CD4-positive, alpha-beta T cell treated with Interleukin-1 beta for 1 hour (primary cell): ENCODE measurements at places on chromosomes 1 and 21.

DNA sequence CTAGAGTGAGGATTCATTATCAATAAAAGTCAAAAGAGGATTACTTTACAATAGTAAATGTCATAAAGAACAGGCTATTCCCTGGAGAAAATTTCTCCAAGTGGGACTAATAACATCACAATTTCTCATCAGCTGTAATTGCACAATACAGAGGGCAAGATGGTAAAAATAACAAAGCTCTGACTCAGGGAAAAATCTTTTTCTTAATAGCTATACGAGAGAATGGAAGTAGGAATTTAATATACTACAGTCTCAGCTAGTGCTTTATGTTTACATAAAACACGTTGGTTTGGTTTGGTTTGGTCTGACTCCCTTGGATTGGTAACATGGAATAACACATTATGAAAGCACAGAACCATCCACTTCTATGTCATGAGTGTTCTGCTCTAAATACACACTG lies 397.6 kb downstream of the LRRIQ3 start:
- DNase-seq, result no peak

DNA sequence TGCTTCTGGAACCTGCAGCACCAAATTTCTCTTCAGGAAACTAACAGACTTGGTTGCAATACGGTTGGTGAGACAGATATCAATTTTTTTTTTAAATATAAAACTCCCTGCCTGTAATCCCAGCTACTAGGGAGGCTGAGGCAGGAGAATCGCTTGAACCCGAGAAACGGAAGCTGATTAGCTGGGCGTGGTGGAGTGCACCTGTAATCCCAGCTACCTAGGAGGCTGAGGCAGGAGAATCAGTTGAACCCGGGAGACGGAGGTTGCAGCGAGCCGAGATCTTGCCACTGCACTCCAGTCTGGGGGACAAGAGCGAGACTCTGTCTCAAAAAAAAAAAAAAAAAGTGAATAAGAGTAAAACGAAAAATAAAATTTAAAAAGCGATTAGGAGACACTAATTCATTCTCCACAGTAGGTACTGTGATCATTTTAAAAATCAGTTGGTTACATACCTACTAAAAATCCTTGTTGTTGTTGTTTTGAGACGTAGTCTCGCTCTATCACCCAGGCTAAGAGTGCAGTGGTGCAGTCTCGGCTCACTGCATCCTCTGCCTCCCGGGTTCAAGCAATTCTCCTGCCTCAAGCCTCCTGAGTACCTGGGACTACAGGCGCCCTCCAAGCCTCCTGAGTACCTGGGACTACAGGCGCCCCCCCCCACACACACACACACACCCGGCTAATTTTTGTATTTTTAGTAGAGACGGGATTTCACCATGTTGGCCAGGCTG lies 796 bp upstream of the RBM8A start:
- no peak for DNase-seq

GRCh38 chr21:16580661-16581060 lies 850.9 kb downstream of the USP25 start:
- DNase-seq, result no peak

GRCh38 chr1:81230983-81231728 lies 569.6 kb upstream of the ADGRL2 start:
- no peak for DNase-seq

DNA sequence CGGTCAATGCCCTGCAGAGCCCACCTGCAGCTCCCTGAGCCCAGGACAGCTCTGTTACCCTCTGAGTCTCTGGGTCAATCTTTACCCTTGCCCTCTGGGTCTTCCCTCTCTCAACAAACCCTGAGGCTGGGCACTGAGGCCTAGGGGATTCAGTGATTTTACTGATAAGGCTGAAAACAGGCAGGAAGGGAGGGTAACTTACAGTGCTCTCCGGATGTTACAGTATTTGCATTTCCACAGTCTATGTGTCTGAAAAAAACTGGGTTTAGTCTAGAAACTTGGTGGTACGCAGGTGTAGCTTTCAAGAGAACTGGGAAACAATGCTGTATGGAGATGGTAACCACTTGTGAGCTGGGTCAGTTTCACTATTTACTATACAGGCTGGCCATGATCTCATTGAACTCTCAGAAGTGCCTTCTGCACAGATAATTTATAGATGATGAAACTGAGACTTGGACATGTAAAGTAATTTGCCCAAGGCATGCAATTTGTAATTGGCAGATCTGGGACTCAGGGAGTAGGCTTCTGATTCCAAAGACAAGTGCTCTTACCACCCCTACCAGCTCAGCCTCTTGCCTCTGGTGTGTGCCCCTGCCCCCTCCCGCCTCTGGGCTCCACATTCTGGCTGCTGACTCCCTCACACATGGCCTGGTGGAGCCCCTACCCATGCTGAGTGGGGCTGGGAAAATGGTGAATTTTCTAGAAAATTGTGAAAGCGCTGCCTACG lies 48.8 kb downstream of the TENT5C start:
- no peak for DNase-seq

DNA sequence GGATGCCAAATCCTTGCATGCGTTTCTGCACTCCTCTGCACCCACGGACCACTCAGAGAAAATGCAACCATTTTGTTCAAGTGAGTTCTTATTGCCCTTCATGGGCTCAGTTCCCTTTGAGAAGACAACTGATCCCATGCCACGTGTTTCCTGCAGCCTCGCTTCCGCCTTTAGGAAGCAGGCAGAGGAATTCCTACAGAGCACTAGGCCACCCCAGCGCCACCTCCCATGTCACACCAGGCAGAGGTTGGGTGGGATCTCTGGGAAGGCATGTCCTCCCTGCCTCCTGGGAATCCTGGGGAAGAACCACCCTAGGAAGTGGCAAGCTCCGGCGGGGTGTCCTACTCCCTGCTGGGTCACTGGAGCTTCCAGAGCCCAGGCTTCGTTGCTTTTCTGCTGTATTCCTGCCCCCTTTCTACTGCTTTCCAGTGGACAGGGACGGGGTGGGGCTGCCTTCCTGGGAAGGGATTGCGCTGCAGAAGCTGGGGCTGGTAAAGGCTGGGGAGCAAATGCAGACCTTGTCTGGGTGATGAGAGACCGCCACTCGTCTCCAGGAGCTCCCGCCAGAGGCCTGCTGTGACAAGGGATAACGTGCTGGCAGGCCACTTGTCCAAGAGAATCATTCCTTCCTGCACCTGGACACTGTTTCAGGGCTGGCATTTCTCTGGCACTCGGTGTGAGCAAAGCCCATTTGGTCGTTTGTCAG lies 478.2 kb upstream of the VAMP3 start:
- no peak for DNase-seq

GRCh38 chr1:41802532-41803501 lies 115.9 kb downstream of the HIVEP3 start:
- DNase-seq, result peak; percentile 75

- no peak for DNase-seq
Measured at GRCh38 chr1:11285883-11286734, 13.1 kb downstream of the UBIAD1 start.

DNA sequence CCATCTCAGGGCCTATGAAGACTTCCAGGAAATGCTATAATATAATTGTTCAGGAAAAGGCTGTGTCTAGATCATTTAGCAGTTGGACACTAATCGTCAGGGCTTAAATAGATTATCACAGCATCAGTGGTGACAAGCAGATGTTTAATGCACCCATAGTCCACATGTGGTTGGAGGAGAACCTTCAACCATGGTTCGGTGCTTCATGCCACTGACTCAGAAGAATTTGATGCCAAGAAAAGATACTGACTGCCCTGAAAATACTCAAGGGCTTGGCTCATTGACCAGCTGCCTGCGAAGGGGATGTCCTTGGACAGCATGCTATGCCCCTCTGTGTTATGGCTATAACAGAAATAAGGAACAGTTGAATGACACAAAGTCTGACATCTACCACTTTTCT lies 175.7 kb downstream of the HHIPL2 start:
- no peak for DNase-seq

- peak; percentile 85 for DNase-seq
Measured at GRCh38 chr1:156114101-156114918, at the start of gene LMNA. LMNA (plus strand) TSS chr1:156114711; CDS start chr1:156114919, 208 bp downstream.

DNA sequence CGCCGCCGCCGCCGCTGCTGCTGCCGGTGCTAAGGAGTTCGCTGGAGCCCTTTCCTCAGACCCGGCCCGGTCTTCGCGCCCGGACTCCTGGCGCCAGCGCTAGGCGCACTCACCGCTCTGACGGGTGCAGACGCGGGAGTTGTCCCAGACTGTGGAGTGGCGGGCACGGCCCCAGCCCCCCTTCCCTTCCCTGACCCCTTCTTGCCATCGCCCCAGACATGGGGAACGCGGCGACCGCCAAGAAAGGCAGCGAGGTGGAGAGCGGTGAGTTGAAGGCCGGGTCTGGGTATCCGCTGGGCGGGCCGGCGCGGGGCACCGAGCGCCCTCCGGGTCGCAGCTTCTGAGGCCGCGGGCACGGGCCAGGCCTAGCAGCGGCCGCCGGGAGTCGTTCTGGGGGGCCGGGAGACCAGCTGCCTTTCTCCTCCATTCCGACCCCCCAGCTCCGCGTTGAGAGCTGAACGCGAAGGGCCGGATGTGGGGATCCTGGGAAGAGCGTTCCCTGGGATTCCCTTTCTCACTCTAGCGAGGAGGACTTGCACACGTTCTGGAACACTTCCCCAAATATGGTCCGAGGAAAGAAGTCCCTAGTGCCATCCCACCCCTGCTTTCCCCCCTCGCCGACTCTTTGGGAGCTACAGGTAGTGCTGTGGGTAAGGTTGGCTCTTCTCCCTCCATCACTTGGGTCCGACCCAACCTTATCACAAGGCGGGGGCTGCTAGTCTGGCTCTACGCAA lies 65.8 kb upstream of the PRKACB start:
- no peak for DNase-seq

DNA sequence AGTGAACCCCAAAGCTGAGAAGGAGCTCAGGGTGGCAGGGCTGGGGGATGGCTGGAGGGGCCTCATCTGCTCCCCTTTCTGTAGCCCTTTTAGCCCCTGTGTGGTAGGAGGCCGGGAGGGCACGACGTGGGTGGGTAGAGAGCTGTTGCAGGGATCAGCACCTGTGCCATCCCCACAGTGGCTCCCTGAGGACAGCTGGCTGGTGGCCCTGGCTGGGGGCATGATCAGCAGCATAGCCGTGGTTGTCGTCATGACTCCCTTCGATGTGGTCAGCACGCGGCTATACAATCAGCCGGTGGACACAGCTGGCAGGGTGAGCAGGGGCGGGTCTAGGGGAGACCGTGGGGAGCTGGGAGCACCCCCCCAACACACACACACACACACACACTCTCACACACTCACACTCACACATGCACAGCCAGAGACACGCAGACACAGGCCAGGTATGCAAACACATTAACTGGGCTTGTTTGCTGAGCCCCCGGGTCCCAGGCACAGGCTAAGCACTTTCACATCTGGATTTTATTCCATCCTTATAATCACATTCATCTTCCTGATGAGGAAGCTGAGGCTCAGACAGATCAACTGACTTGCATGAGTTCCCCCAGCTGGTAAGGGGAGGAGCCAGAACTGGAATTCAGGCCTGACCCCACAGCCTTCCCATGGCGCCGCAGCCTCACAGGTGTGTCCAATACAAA lies 2.5 kb downstream of the SLC25A34 start:
- no peak for DNase-seq

- peak; percentile 26 for DNase-seq
Measured at GRCh38 chr1:156291226-156292061, 4.0 kb downstream of the GLMP start.

- DNase-seq, result no peak
Measured at GRCh38 chr1:115251856-115252255, 86.2 kb downstream of the NGF start.

DNA sequence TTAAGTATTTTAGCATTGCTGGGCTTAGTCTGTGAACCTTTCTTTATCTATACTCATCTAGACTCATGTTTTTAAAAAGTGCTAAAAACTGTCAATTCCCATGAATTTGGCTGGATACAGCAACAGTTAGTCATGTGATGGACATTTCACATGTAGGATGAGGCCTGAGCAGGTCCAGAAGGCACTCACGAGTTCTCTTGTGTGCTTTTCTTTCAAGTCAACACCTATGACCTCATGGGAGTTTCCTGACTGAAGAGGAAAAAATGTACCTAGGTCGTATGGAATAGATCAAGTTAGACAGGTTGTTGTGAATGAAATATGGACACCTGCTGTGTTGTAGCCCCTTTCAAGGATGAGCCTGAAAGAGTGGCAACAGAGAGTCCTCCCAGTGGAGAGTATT lies 394.2 kb downstream of the DUSP10 start:
- DNase-seq, result no peak

DNA sequence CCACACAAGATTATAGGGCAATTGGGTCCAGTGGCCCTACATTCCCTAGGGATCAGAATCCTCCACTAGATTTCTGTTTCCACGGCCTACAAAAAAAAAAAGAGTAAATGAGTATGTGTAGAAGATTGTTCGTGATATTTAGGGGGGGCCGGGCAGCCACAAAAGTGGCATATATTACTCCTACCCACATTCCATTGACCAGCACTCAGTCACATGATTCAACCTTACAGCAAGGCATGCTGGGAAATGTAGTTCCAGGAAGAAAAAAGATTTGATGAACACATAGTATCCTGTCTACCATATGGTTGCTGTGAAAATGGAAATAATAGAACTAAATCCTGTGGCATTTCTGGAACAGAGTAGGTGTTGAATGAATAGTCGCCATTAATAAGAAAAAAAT lies 43.4 kb upstream of the GJB5 start:
- DNase-seq, result no peak

DNA sequence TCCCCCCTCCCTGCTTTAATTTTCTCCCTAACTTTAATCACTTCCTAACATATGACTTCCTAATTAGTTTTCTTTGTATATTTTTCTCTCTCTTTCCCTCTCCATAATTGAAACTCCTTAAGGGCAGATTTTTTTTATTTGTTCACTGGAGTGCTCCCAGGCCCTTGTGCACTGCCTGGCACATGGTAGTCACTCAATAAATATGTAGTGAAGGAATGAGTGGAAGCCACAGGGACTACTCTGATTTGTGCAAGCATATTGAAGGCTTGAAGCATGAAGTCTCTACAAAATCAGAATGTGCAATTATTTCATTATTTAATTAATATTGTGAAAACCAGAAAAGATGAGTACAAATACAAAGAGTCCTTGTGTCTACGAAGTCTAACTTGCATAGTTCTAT lies 41.5 kb downstream of the SNX7 start:
- DNase-seq, result no peak

- DNase-seq, result peak; percentile 86
Measured at GRCh38 chr1:154791292-154792166, 78.6 kb downstream of the KCNN3 start.

GRCh38 chr21:21997390-21998333 lies 999.5 kb downstream of the NCAM2 start:
- no peak for DNase-seq

DNA sequence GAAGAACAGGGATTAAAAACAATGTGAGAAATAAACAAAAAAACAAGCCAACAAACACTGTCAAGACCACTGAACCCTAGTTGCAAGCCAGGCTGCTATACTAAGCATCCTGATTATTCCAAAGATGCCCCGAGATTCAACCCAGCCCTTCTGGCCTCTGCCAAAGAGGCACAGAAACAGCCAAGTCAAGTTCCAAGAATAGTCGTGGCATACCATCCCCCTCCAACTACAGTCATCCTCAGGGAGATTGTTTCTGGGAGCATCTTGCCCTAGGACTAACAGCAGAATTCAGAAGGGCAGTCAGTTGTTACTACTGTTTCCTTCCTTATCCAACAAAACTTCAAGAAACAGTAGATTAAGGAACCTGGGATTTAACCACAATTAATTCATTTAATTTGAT lies 52.3 kb downstream of the ABL2 start:
- no peak for DNase-seq
